ENCODE measurements at places on chromosomes 2 and 18. TPM values are rescaled to one million over a fixed set of nuclear protein-coding genes. Genes with fewer than 3 reads are reported as not detected.

DNA sequence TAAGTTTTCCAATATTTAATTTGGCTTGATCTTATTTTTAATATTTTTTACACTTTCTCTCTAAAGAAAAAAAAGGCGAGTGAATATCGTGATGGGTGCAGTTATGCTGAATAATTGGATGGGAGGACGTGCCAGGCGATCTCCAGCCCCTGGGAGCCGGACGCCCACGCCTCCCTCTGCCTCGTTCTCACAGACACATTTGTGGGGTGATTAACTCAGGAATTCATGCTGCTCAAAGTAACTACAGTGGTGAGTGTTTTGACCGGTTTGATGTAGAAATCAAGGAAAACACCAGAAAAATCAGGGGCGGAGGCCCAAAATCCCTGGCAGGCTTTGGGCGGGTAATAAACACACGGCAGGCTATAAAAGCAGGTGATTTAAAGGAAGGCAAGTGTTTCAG lies 736.8 kb upstream of the SALL3 start:
- DNase-seq, result peak; percentile 26

LRRC30 gene
- 0.29 TPM for polyA plus RNA-seq

- no peak for DNase-seq
Observed at GRCh38 chr2:121910139-121910538, 154.7 kb downstream of the TSN start.

GRCh38 chr2:117801826-117802225 lies 12.7 kb upstream of the DDX18 start:
- no peak for DNase-seq

EPHA4 gene
- polyA plus RNA-seq, result 57.8 TPM

DNA sequence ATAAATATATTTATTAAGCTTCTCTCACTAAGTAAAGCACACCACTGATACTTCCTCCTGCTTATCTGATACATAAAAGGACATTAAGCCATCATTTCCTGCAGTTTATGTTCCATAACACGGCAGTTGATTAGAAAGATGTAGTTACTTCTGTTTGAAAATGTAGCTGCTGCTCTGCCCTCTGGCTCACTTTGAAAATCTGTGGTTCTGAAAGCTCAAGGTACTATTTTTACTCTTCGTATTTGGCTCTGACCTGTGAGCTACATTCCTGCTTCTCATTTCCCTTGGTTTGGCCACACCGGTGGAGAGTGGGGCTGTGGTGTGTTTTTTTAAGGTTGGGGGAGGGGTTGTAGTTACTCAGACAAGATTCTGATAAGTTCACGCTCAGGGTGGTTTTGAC lies 12.8 kb upstream of the TTN start:
- no peak for DNase-seq

OSR1 gene
- 7.1 TPM for polyA plus RNA-seq

DNA sequence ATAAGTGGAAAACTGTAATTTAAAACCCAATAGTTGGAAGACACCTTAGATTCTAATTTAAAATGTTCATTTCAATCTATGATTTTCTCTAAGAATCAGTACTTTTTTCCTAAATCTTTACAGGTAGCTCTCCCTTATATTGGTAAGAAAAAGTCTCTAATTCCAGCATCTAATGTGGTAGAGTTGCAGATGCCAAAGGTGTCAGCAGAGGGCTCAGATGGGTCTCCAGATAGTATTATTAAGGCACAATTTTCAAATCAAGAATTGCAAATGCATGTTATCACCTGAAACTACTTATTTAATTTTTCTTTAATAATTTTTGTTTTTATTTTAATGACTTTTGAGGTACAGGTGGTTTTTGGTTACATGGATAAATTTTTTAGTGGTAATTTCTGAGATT lies 25.5 kb upstream of the ITGA4 start:
- DNase-seq, result no peak

STARD6 gene
- 0.82 TPM for polyA plus RNA-seq

DNA sequence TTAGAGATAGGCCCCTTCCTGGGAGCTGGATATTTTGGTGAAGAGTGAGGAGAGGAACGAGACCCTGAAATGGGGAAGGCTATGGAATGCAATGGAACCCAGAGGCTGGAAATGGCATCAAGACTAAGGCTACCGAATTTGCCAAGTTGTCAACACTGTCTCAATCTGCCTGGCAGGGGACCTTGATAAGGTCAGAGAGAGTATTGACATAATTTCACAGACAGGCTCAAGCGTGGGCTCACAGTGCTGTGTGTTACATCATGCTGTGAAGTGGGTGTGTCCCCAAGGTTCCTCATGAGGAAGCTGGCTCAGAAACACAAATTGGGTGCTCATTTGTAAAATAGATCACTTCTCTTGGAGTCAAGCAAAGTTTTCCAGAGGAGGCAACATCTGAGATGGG lies 51.8 kb upstream of the CYRIA start:
- DNase-seq, result no peak

GRCh38 chr2:161418715-161419637 lies 2.9 kb downstream of the TBR1 start:
- DNase-seq, result no peak

GRCh38 chr18:27313678-27314077 lies 128.6 kb upstream of the CHST9 start:
- DNase-seq, result no peak

- no peak for DNase-seq
Observed at GRCh38 chr18:47644896-47645295, 285.6 kb downstream of the SMAD2 start.

- peak; percentile 28 for DNase-seq
Observed at GRCh38 chr18:49813069-49813318, 339 bp downstream of the ACAA2 start.

DNA sequence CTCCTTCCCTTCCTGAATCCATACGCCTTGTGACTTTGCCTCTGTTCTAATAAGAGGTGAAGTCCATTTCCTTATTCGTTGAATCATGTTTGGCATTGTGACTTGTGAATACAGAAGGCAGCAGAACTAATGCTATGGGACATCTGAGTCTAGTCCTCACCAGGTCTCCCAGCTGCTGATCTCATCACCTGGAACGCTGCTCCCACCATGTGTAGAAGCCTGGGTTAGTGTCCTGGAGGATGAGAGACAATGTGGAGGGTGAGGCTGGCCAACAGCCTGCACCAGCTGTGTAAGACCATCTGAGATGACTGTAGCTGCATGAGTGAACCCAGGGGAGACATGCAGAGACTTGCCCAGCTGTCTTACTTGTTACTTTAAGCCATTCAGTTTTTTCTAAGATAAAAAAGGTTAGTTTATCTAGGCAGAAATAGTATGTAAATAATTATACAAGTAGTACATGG lies 3.5 kb upstream of the HAAO start:
- no peak for DNase-seq

DNA sequence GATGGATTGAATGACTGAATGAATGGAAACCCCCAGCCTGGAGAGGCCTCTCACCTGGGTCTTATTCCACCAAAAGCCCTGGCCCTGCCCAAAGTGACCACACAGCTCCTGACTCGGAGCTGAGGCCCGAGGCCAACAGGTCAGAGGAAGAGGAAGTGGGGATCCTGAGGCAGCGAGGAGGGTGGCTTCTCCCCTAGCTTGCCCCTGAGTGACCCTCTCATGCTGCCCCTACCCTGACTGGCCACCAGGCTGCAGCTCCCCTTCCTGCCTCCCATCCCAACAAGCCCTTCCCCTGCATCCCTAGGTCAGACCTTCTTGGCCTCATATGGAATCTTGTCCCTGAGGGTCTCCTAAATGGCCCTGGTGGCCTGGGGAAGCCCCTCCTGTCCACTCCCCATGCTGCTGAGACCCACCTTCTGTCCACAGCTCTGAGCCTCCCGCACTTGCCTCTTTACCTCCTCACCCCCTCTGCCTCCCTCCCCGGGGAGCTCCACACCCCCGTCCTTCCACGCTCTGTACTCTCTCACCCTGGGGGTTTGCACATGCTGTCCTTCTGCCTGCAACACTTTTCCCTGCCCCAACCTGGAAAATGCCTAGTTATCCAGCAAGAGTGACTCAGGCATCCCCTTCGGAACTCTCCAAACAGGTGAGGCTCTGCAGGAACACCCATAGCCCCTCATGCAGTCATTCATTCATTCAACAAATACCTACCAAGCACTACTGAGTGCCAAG lies 134.8 kb upstream of the HDAC4 start:
- DNase-seq, result no peak

PAIP2B gene
- polyA plus RNA-seq, result 18.9 TPM

- DNase-seq, result no peak
Observed at GRCh38 chr18:692824-693223, 19.6 kb downstream of the ENOSF1 start.

- no peak for DNase-seq
Observed at GRCh38 chr18:36545821-36546427, 248.4 kb downstream of the FHOD3 start.

GRCh38 chr2:85999061-85999831 lies 106.4 kb downstream of the POLR1A start:
- DNase-seq, result no peak

DNA sequence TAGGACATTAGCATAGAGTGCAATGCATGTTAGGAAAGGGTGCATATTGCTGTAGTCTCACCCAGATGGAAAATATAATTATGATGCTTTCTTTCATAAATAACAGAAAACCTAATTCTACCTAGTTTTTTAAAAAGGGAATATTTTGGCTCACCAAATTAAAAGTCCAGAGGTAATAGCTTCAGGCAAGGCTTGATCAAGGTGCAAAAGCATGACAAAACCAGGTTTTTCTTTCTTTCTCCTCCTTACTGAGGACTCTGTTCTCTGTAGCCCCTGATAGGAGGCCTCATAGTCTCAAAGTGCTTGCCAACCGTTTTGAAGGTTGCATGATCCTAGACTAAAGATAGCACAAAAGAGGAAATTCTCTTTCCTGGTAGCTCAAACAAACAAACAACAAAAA lies 349.9 kb downstream of the CTNNA2 start:
- DNase-seq, result no peak

ITGA6 gene
- polyA plus RNA-seq, result 124 TPM

- no peak for DNase-seq
Observed at GRCh38 chr2:28134857-28135256, 244.3 kb downstream of the BABAM2 start.

GRCh38 chr18:8989017-8989416 lies 113.5 kb upstream of the NDUFV2 start:
- no peak for DNase-seq

BOLL gene
- not detected for polyA plus RNA-seq

DNA sequence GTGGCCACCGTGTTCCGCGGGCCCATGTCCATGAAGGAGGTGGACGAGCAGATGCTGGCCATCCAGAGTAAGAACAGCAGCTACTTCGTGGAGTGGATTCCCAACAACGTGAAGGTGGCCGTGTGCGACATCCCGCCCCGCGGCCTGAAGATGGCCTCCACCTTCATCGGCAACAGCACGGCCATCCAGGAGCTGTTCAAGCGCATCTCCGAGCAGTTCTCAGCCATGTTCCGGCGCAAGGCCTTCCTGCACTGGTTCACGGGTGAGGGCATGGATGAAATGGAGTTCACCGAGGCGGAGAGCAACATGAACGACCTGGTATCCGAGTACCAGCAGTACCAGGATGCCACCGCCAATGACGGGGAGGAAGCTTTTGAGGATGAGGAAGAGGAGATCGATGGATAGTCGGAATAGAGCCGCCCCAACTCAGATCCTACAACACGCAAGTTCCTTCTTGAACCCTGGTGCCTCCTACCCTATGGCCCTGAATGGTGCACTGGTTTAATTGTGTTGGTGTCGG lies 17.7 kb downstream of the TUBB6 start:
- no peak for DNase-seq

CKAP2L gene
- 15.3 TPM for polyA plus RNA-seq

- DNase-seq, result no peak
Observed at GRCh38 chr2:159873258-159873657, 75.2 kb upstream of the CD302 start.

DNA sequence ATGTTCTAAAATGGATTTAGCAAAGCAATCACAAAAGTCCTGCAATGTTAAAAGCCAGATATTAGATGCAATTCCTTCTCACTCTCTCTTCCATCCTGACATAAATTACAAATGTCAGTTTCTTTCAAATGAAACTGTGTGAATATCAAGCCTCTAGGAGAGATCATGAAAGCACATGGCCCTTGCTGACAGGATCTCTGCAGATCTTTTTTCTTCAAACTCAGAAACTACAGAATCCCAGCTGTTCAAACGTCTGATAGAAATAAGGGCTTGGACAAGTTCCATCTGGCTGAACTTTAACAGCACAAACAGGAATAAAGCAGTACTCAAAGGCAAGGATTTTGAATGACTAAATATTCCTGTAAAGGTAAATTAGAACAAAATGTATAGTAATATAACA lies 47.6 kb downstream of the PDE1A start:
- peak; percentile 52 for DNase-seq

SERPINB3 gene
- 0.14 TPM for polyA plus RNA-seq

GRCh38 chr2:29113027-29113686 lies 2.1 kb upstream of the CLIP4 start:
- DNase-seq, result no peak

- no peak for DNase-seq
Observed at GRCh38 chr2:108436976-108437375, 12.0 kb upstream of the GCC2 start.

CAPN14 gene
- polyA plus RNA-seq, result 0.13 TPM

- no peak for DNase-seq
Observed at GRCh38 chr2:47510745-47511144, 107.8 kb downstream of the MSH2 start.

GRCh38 chr2:70750320-70750719 lies 17.7 kb downstream of the ADD2 start:
- DNase-seq, result no peak

GRCh38 chr2:165898381-165898780 lies 55.2 kb downstream of the TTC21B start:
- no peak for DNase-seq

C2orf81 gene
- polyA plus RNA-seq, result 4.6 TPM

DNA sequence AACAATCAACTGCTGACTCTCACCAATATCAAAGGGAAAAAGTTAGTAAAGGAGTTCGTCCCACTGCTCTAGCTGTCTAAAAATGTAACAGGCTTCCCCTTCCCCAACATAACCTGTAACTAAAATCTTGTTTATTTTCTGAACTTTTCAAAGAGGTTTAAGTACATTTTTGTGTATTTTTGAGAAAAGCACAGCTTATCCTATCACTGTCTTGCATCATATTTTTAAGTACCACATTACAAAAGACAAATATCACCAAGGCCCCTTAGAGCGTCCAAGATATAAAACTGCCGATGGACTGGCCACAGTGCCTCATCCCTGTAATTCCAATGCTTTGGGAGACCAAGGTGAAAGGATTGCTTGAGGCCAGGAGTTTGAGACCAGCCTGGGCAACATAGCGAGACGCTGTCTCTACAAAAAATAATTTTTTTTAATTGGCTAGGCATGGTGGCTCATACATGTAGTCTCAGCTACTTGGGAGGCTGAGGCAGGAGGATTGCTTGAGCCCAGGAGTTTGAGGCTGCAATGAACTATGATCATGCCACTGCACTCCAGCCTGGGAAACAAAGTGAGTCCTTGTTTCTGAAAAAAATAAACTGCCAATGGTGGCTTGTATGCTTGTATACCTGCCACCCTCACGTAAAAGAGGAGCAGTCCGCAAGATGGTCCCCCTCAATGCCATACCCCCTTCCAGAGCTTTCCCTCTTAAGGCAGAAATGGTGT lies 21.2 kb upstream of the LAPTM4A start:
- DNase-seq, result no peak
